ENCODE measurements at places on chromosomes 7 and 10.

DNA sequence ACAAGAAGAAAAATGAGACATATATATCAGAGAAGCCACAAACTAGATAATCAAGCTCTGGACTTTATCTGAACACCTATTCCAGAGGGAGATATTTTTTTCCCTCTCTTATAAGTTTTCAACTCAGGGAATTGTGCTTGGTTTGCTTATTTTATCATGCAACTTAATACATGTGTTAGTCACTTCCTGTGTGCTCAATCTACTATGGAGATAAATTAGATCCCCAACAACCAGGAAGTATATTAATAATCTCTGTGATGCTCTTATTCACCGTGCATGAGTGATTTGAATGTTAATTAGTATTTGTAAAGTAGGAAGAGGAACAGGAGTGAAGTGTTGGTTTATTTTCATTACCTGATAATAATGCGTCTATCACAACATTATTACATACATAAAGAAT, 38.8 kb upstream of the ZNF365 start:
- DNase-seq: no peak

DNA sequence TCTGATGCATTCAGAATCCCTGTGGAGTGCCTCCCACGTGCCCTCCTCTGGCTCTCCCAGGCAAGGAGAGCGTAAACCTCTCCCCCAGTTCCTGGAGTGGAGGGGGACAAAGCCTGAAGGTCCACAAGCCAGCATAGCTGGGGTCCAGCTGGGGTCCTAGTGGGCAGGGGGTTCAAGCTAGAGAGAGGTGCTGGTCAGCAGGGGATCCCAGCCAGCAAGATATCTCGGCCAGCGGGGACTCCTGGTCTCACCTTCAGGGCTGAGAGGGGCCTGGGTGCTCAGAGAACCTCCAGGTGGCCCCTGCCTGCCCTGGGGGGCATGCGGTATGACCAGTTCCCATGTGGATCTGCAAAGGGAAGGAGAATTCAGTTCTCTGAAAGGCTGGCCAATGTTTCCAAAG, 413.7 kb downstream of the TCERG1L start:
- no peak for DNase-seq

- DNase-seq: no peak
Measured at GRCh38 chr10:43739161-43739560, 90.5 kb upstream of the ZNF32 start.

- no peak for DNase-seq
Measured at GRCh38 chr7:44290252-44290620, 35.2 kb downstream of the CAMK2B start.

DNA sequence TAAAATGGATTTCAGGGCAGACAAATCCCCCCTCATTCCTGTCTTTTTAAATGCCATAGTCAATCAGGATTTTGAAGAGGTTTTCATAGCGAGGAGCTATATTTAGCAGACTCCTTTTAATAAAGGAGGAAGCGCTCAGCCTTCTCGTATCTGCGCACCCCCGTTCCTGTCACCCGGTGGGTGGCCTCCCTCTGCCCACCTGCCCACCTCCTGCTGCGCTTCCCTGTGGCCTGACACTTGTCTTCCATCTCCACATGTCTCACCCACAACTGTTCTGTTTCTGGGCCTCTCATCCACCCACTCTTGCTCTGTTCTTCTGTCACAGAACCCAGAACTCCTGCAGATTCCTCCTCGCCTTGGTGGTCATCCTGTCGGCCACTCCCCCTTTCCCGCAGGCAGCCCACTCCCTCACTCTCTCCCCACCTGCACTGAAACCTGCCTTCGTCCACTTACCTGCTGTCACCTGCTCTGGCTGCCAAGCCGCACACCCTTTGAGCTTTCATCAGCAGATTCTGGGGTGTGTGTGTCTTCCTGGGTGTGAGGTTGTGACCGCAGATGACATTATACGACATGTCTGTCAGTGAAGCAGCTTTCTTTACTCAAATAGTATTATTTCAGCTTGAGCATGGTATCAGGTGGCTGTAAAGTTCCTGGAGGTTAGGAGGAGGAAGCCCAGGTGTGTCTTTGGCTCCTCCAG, 163.5 kb upstream of the AGK start:
- no peak for DNase-seq

Data from NCI-H1694 treated with DMSO at 0.1 percent for 48 hours (cell line).